Smooth muscle cell of the coronary artery (primary cell): ENCODE measurements at places on chromosomes 6 and 20. TPM values are rescaled to one million over a fixed set of nuclear protein-coding genes. Genes with fewer than 3 reads are reported as not detected.

NOTCH4 gene
- total RNA-seq: 0.82 and 1.5 TPM in 2 replicates

CTAGE9 gene
- total RNA-seq: not detected in 2 replicates

TBC1D7 gene
- 20.7 and 25.3 TPM in 2 replicates for total RNA-seq

RIPOR2 gene
- 0.23 TPM in 1 of 2 replicates, not detected in the other for total RNA-seq

SPINT3 gene
- total RNA-seq: not detected in 2 replicates

NRSN1 gene
- total RNA-seq: not detected in 2 replicates

SRPK1 gene
- total RNA-seq: 23.1 and 52.1 TPM in 2 replicates

TMEM244 gene
- not detected in 2 replicates for total RNA-seq

CFAP61 gene
- total RNA-seq: not detected in 2 replicates

MYBL2 gene
- 0.12 and 3.6 TPM in 2 replicates for total RNA-seq

THBD gene
- 8.9 and 27.5 TPM in 2 replicates for total RNA-seq

NOX3 gene
- total RNA-seq: not detected in 2 replicates

MYB gene
- 3.8 TPM in 1 of 2 replicates, not detected in the other for total RNA-seq

VEGFA gene
- 96.3 and 322 TPM in 2 replicates for total RNA-seq

MRPS10 gene
- 17.9 and 39.0 TPM in 2 replicates for total RNA-seq

CD93 gene
- total RNA-seq: 4.7 and 6.0 TPM in 2 replicates

ENPP4 gene
- total RNA-seq: 0.75 and 2.6 TPM in 2 replicates

SRMS gene
- total RNA-seq: not detected in 2 replicates

HEY2 gene
- total RNA-seq: under 0.01 and 4.9 TPM in 2 replicates

SERINC3 gene
- total RNA-seq: 88.7 and 256 TPM in 2 replicates

RHAG gene
- total RNA-seq: not detected in 2 replicates

ARMC12 gene
- 0.23 TPM in 1 of 2 replicates, not detected in the other for total RNA-seq

EYA4 gene
- under 0.01 and 3.3 TPM in 2 replicates for total RNA-seq

ETV7 gene
- 0.75 and 2.8 TPM in 2 replicates for total RNA-seq

ENPP1 gene
- total RNA-seq: 0.98 and 1.5 TPM in 2 replicates

CCDC170 gene
- total RNA-seq: 0.23 and 0.82 TPM in 2 replicates

BPIFB1 gene
- not detected in 2 replicates for total RNA-seq

GMDS gene
- 3.6 and 8.9 TPM in 2 replicates for total RNA-seq

PHF3 gene
- total RNA-seq: 36.8 and 50.7 TPM in 2 replicates
